CD4-positive, alpha-beta T cell treated with Interleukin-17A for 1 hour (primary cell): ENCODE measurements at places on chromosomes 12 and 14.

GRCh38 chr12:18521461-18521860, 216.4 kb downstream of the PLCZ1 start:
- no peak for DNase-seq

- no peak for DNase-seq
Observed at GRCh38 chr14:34050606-34051005, 99.7 kb upstream of the EGLN3 start.

- no peak for DNase-seq
Observed at GRCh38 chr12:28787151-28787550, 361.9 kb upstream of the FAR2 start.

DNA sequence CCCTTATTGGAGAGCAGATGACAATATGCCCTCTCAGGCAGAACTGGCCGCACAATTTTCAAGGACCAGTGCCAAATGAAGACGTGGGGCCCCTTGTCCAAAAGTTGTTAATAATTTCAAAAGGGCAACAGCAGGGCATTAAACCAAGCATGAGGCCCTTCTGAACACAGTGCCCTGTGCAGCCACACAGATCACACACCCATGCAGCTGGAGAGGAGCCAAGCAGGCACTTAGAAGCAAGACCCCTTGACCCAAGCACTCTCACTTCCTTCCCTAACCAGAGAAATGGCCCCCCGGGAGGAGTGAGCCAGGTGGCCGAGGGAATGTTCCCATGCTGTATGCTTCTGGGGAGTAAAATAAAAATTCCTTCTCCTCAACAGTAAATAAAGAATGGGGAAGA, 114.0 kb upstream of the TMPO start:
- DNase-seq = no peak

GRCh38 chr14:77790566-77791224, 9.2 kb upstream of the ADCK1 start:
- no peak for DNase-seq

- DNase-seq = peak; percentile 75
Observed at GRCh38 chr12:46303039-46303666, 34.3 kb upstream of the SLC38A1 start.

DNA sequence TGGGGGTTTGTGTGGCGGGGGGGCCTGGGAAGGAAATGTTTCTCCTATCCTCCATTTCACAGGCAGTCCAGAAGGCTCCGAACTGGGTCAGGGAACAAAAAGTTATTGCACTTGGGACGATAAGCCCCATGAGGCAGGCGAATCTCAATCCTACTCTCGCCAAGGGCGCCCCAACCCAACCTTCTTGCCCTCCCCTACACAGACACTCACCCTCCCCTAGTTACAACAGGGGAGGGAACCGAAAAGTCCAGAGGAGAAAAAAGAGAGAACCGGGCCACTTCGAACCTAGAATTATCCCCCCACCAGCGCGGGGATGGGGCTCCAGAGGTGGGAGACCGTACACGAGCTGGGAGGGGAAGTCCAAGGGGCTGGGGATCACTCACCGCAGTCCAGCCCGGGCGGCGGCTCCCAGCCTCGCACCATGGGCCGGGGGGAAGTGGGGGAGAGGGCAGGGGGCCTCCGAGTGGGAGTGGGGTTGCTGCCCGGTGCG, 357 bp downstream of the HOMEZ start:
- no peak for DNase-seq

- no peak for DNase-seq
Observed at GRCh38 chr12:65259501-65259900, 19.0 kb upstream of the MSRB3 start.

DNA sequence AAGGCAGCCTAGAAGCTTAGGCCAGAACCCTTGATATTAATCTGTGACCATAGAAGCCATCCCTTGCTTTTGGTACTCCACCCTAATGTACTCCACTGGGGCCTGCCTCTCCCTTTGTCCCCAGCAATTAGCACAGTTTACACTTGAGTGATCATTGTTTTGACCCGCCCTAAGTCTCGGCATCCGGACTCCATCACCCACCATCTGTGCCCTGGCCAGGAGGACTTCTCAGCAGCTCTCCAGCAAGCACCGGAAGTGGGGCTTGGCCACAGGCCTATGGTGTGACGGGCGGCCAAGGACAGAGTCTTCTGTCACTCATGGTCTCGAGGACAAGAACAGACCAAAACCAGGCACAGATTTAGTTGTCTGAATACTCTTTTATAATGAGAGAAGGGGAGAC, 126.5 kb upstream of the NTF3 start:
- DNase-seq = no peak

DNA sequence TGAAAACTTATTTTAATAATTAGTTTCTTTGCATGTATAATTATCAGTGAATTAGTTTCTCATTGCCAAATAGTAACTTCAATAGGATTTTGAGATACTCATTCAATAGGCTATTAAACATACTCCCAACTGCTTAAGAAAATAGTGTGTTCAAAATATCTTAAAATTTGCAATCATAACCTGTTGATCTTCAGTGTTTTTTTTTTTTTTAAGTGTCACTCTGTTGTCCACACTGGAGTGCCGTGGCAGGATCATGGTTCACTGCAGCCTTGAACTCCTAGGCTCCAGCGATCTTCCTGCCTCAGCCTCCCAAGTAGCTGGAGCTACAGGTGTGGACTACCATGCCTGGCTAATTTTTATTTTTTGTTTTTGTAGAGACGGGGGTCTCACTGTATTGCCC, 1.5 kb upstream of the YARS2 start:
- no peak for DNase-seq

- DNase-seq = no peak
Observed at GRCh38 chr12:91317306-91317705, 134.7 kb upstream of the DCN start.

DNA sequence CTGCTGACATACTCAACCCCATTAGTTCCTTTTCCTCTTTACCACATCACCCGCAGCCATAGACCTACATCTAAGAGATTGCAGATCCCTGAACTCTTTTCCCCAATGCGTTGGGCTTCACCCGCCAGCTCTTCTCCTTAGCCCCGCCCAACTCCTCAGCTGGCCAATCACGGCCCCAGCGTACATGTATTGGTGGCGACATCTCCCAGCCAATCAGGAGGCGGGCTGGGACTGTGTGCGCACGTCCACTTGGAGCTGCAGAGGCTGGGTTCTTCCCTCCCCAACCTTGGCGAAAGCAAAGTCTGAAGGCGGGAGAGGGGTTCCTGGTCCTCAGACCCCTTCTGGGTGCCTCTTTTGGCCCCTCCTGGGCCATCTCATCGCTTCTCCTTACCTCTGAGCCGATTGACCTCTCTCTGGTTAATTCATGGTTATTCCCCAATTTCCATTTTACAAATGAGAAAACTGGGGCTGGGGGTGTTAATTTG, 11.0 kb downstream of the PDE1B start:
- peak; percentile 92 for DNase-seq

DNA sequence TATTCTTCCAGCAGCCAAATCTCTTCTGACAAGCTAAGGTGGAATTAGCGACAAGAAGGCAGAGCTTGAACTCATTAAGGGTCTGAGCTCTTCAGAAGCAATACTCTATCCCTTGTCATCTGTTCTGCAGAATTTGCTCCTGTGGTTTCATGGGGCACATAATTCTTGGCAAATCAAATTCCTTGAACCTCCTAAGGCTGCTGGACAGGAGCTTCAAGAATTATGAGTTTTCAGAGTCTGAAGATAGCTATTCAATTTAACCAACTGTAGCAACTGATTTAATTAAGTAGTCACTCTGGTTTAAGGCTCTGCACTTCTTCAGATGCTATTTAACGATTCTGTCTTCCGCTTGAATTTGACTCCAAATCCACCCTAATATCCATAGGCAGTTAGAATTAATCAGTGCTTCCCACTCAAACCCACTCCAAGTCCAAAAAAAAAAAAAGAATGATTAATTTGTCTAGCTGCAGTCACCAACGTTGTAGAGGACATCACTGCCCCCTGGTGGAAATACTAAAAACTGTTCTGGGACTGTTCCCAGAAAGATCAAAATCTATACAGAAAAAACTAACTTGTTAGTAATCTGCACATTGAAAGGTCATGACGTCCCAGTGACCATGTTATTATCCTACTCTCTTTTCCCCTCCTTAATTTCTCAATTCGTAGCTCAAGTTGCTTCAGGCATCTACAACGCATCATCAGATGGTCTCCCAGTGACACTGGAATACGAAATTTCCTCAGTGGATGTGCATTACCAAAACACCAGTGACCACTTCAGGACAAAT, 169.9 kb downstream of the KIF21A start:
- DNase-seq = peak; percentile 46

DNA sequence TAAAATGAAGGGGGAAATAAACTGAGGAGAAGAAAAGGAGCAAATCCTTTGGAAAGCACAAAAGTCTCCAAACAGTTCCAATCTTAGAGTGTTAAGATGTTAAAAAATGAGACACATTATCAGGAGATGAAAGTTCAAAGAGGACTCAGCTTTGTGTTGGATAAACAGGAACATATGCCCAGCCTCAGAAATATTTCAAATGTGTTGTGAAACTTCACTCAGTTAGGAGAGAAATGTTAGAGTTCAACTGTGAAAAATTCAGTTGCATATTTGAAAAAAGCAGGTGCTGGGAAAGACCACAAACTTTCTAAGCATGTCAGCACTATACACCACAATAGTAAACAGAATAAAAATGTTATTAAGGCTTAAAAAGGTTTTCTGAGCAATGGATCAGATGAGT, 136.8 kb upstream of the PRKD1 start:
- no peak for DNase-seq

- no peak for DNase-seq
Observed at GRCh38 chr12:810671-811415, 58.5 kb downstream of the WNK1 start.

GRCh38 chr14:100569734-100570286, 17.4 kb downstream of the BEGAIN start:
- DNase-seq = no peak

GRCh38 chr12:117036046-117036445, 63.2 kb downstream of the TESC start:
- no peak for DNase-seq

DNA sequence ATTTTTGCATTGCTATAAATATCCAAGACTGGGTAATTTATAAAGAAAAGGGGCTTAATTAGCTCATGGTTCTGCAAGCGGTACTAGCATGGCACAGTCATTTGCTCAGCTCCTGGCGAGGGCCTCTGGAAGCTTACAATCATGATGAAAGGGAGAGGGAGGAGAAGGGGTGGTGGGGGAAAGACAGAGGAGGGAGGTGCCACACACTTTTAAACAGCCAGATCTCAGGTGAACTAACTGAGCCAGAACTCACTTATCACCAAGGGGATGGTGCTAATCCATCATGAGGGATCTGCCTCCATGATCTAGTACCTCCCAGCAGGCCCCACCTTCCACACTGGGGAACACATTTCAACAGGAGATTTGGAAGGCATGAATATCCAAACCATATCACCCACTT, 476.3 kb downstream of the PCNX1 start:
- DNase-seq = no peak

DNA sequence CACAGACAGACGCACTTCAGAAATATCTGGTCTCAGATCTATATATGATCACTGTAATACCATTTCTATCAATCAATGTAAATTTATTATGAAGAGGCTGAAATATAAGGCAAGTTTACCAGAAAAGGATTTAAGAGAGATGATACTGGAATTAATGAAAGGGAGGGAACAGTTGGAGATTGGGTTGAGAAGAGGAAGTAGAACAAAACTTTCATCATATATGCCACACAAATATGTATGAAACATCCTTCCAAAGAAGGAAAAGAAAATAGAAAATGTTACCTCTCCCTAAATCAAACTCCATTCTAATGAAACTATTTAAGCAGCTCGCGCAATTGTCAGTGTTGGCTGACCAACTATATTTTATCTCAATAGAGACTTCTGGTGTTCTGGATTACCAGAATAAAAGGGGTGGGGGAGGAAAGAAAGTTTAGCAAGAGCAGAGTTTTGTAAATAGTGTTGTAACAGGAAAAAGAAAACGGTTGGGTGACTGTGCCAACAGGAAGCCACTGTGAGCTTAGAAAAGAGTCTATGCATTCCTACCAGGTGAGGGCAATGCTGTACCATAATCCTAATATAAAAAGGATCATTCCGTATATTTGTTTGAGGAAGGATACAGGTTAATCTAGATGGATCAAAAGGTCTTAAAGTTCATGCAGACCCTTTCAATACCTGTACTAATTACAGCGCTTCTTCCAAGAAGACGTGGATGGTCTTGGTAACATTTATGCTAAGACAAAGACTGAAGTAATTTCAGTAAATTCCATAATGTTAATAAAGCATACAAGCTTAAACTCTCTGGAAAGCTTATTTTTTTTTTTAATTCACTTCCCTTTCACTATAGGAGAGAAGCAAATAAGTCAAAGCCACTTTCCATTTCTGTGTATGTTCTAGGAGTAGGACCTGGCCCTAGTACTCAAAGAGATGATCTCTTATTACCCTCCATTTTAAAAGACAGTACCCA, 14.5 kb upstream of the LLPH start:
- no peak for DNase-seq

GRCh38 chr12:26114720-26115401, 10.0 kb downstream of the BHLHE41 start:
- DNase-seq = no peak

DNA sequence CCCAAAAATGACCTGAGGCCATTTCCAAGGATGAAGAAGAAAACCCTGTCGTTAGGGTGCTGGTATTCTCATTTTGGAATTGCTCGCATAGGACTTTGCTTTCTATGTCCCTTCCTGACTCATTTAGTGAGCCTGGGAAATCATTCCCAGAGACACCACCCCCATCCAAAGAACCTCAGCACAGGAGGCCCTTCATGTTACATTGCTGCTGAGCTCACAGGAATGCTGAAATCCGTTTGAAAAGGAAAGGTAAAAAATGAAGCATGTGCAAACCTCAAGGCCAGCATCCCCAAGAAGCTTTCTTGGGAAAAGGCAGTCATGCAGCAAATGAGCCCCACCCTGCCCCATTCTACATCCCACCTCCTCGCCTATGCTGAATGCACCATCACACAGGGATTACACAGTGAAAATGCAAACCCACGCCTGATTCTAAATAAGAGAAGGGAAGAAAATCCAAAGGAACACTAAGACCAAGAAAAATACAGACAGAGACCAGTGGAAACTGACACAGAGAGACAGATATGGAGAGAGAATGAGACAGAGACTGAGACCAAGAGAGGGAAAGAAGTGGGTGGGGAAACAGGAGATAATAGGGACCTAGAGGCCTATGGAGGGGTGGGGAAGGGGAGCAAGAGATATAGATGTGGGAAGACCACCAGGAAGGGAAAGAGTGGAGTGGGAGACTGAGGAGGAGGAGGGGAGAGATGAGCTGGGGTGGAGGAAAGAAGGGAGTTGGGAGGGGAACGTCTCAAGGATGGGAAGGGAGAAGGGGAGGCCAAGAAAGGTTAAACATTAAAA, 33.5 kb downstream of the NIN start:
- DNase-seq = no peak
